Activated CD8-positive, alpha-beta memory T cell treated with anti-CD3 and anti-CD28 coated beads for 1 hour (primary cell): ENCODE measurements at places on chromosomes 3 and 15.
A peak's percentile ranks its signal among the peaks of the same experiment; 100 is the strongest.

DNA sequence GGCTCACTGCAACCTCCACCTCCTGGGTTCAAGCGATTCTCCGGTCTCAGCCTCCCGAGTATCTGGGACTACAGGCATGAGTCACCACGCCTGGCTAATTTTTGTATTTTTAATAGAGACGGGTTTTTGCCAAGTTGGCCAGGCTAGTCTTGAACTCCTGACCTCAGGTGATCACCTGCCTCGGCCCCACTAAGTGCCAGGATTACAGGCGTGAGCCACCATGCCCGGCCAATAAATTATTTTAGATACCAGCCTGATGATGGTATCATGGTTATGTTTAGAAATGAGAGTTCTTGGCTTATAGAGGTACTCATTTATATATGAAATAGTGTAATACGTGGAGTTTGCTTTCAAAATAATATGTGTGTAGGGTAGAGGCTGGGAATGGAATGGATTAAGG lies 119.4 kb downstream of the NEO1 start:
- no peak for DNase-seq

DNA sequence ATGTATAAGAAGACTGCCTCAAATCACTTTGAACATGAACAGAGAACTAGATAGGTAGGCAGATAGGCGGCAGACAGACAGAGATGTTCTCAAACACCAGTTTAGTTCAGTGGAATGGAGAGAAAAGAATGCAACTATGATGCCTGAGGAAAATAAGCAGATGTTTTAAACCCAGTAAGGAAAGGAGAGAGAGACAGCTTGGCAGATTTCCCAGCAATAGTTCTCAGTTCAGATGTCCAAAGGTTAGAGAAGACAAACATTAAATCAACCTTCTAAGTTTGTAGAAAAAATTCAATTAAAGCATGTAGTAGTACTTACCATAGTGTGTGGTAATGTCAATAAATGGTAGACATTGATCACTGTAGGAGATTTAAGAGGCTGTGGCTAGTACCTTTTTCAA lies 209.6 kb upstream of the PFN2 start:
- no peak for DNase-seq

- DNase-seq: peak; percentile 5
Observed at GRCh38 chr3:87260270-87260669, 16.1 kb downstream of the POU1F1 start.

DNA sequence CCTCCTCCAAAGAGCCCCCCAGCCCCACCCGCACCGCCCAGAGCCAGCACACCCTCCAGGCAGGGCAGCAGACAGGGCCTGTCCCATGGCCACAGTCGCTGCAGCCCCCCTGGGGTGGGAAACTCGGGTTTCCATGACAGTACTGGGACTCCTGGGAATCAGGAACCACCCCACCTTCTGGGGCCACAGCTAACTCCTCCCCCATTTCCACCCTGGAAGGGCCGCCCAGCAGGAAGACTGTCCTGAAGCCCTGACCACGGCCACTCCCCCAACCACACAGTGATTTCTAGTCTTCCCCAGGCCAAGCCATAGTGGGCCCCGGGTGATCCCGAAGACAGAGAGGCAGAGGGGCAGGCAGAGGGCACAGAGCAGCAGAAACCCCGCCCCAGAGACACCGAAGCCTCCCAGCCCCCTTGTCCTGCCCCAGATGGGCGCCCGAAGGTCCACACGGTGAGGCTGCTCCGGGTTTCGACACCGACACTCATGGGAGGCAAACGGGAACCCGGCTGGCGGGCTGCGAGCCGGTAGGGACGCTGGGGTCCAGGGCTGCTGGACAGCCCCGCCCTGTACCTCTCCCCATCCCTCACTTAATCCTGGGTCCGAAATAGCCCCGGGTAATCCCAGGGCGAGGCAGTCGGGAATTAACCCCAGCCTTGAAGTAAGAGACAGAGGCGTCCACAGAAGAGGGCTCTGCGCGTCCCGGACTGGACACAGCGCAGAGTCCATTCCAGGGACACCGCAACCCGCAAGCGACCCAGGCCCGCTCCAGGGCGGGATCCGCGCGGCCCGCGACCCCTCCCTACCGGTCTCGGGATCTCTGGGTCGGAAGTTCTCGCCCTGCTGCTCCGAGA lies 138.4 kb downstream of the NUP210 start:
- DNase-seq: no peak
